ENCODE measurements at places on chromosomes 12 and 14. TPM values are rescaled to one million over a fixed set of nuclear protein-coding genes. Genes with fewer than 3 reads are reported as not detected.

Gene SSTR1
- total RNA-seq = 0.21 TPM

Gene SLC25A47
- not detected for total RNA-seq

Gene DENND5B
- total RNA-seq = 42.0 TPM

Gene SMCO3
- 0.51 TPM for total RNA-seq

Gene KRT75
- 0.21 TPM for total RNA-seq

Gene OVCH1
- 0.10 TPM for total RNA-seq

Gene ADAM21
- total RNA-seq = not detected

Gene SPX
- total RNA-seq = 19.8 TPM

Gene MAP3K12
- total RNA-seq = 17.3 TPM

Gene NFE2
- 4.3 TPM for total RNA-seq

Gene OS9
- total RNA-seq = 146 TPM

Gene ANO4
- 2.6 TPM for total RNA-seq

Gene OASL
- 0.31 TPM for total RNA-seq

Gene HSPB8
- total RNA-seq = 150 TPM

Gene VDR
- total RNA-seq = 1.2 TPM

Gene EFS
- total RNA-seq = 28.2 TPM

Gene GPRC5D
- total RNA-seq = not detected

Gene SLC10A1
- total RNA-seq = not detected

Gene RNASE2
- total RNA-seq = 0.82 TPM

Gene CS
- total RNA-seq = 235 TPM

Gene PRR4
- 19.3 TPM for total RNA-seq

Gene ANKS1B
- 16.5 TPM for total RNA-seq

Measured in tongue (tissue), 3 donors.